Mesendoderm (in vitro differentiated cells): ENCODE measurements at places on chromosomes 11 and 22.
A peak's percentile ranks its signal among the peaks of the same experiment; 100 is the strongest.

DNA sequence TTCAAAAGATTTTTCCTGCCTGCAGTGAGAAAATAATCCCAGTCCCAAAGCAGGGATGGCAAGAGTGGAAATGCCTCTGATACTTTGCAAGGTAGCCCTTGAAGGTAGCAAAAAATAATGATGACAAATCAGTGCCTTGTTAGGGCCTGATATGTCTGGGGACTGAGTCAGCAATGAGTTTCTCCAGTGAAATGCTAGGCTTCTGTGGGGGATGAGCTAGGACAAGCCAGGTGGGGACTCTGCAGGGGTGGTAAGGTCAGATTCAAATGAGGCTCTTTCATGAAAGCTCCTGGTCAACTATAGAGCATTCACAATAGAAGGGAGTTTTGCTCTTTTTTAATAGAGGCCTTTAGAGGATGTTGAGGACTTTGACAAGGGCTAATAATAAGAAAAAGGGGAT is 77.7 kb downstream of the ME3 start:
- peak; percentile 66 for DNase-seq

DNA sequence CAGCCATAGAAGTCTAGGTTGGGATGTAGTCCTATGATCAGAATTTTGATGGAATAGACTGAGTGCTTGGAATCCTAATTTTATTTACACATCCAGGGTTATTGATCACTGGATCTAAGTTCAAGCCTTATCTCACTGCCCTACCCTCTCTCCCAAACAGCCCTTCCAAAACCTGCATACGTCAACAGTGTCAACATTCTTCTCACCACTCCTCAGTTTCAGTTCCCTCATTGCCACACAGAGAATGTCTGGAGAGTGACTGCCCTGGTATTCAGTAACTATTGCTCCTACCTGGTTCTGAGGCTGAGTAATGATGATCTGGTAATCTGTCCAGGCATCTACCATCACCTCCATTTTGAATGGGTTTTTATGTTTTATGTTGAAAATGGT is 60.0 kb downstream of the GLYATL1 start:
- DNase-seq = no peak

DNA sequence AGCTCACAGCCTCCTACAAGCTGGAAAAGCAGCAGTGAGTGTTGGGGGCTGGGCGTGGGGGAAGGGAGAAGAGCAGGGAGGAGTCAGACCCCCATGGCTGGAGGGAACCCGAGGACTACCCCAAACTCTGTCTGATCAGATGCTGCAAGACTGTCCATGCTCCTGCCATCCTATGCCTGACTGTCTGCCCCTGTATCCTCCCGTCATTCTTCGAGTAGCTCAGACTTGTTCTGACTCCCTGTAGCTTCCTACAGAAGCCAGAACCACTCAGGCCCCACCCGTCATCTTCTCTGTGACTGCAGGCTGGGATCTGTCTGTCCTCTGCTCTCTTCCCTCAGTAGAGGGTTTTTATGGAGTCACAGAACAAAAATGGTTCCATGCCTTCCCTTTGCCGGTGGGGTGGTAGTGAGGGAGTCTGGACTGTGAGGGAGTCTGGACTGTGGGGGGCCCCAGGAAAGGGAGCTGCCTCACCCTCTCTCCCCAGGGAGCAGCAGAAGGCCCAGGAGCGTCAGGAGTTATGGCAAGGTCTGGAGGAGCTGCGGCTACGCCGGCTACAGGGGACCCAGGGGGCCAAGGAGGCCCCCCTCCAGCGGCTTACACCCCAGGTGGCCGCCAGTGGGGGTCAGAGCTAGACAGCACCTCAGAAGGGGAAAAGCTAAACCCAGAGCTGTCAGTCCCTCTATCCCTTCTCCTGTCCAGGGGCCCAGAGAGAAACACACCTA is 2.3 kb downstream of the GPHA2 start:
- no peak for DNase-seq

DNA sequence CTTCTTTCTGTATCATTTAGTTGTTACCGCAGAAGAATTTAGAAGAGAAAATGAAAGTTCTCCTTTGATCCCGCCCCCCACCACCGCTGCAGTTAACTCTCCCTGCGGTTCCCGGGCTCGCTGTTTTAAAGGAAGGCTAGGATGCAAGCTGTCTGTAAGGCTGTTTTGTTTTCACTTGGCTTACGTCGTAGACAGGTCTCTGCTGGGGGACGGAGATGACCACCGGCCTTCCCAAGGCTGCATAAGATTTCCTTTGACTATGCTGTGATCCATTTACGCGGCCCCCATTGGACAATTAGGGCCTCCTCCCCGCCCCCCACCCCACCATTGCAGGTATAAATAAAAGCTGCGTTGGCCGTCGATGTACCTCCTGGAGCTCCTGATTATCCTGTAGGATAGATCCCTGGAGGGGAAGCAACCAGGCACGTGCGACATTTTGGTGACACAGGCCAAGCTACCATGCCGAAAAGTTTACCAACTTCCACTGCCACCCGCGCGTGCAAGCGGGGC is 1.4 kb upstream of the CPT1A start:
- DNase-seq = no peak

- DNase-seq = peak; percentile 62
Measured at GRCh38 chr22:23072911-23073491, 2.7 kb downstream of the GNAZ start.

DNA sequence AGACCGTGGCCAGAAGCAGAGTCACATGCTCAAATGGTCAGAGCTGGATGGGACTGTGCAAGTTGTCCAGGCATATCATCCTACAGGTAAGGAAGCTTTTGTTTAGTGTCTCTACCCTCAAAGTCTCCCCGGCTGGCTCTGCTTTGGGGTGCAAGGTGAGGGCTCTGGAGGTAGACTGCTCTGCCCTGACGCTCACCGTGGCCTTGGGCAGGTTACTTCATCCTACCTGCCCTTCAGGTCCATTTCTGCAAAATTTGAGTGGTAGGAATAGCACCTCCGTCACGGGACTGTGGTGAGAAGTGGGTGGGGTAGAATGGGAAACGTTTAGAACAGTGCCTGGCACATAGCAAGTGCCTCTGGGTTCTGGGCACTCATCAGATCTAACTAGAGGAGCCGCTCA is 42.2 kb downstream of the NAT10 start:
- DNase-seq = no peak

- DNase-seq = no peak
Measured at GRCh38 chr11:3914805-3915204, 59.3 kb downstream of the STIM1 start.

DNA sequence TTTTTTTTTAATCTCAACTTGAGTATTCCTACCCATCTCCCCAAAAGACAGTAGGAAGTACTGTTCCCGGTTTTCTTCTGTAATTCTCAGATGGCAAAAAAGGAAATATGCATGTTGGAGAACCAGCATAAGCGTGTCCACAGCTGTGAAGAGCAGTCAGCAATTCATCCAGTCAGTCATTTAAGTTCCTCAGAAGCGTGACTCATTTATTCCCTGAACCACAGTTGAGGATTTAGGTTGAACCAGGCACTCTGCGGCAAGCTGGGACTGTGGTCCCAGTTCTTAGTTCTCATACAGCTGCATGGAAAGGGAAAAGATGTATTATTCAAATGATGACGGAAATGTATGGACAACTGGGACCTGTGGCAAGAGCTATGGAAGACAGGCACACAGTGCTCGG is 61.0 kb upstream of the MYO18B start:
- no peak for DNase-seq

GRCh38 chr22:47020166-47020565 is 257.7 kb downstream of the TBC1D22A start:
- no peak for DNase-seq

GRCh38 chr11:63873311-63873710 is 34.4 kb downstream of the MARK2 start:
- no peak for DNase-seq

- no peak for DNase-seq
Measured at GRCh38 chr11:19110295-19110694, 6.7 kb upstream of the ZDHHC13 start.

DNA sequence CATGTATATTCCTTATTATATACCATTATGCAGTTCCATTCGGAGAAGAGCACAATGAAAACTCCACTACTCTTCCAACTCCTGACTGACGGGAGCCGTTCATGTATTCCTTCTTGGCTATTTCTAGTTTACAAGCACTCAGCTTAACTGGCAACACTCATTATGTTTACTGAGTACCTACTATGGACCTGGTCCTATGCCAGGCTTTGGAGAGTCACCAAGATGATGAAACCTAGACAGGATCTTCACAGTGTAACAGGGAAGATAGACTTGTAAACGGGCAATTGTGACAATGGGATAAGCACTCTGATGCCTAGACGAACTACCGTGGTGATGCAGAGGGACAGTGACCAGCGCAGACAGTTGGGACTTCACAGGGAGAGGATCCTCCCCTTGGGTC is 22.3 kb upstream of the ST3GAL4 start:
- no peak for DNase-seq

- no peak for DNase-seq
Measured at GRCh38 chr11:102202972-102203371, 92.7 kb downstream of the YAP1 start.

DNA sequence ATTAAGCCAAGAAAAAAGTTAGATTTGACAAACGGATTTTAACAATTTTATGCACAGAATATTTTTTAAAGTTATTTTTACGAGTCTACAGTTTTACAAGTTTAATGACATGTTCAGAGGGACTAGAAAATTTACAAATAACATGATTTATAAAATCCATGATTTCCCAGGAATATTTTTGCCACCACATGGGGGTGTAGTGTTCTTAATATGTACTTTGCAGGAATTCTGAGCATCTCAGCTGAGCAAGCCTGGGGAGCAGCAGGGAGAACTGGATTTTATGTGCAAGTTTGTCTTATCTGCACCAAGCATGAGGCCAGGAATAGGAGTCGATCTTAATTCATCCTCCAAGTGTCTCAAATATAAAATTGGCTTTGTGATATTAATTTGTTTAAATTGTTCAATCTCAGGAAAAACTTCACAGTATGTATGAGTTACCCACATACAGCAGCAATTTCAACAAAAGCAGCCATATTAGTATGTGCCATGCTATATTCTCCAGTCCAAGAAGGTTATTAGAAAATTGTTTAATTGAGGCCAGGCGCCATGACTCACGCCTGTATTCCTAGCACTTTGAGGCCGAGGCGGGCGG is 826.3 kb downstream of the DLG2 start:
- peak; percentile 45 for DNase-seq

- no peak for DNase-seq
Measured at GRCh38 chr11:74050465-74050864, 41.6 kb upstream of the UCP3 start.
